ENCODE measurements at places on chromosomes 5 and 9. TPM values are rescaled to one million over a fixed set of nuclear protein-coding genes. Genes with fewer than 3 reads are reported as not detected.

Gene NEK6
- total RNA-seq, result 44.7 TPM

Gene IRX1
- total RNA-seq, result 7.9 TPM

Gene ACER2
- total RNA-seq, result 2.4 TPM

Gene PTPRD
- total RNA-seq, result 13.7 TPM

Gene PDZD2
- under 0.01 TPM for total RNA-seq

DNA sequence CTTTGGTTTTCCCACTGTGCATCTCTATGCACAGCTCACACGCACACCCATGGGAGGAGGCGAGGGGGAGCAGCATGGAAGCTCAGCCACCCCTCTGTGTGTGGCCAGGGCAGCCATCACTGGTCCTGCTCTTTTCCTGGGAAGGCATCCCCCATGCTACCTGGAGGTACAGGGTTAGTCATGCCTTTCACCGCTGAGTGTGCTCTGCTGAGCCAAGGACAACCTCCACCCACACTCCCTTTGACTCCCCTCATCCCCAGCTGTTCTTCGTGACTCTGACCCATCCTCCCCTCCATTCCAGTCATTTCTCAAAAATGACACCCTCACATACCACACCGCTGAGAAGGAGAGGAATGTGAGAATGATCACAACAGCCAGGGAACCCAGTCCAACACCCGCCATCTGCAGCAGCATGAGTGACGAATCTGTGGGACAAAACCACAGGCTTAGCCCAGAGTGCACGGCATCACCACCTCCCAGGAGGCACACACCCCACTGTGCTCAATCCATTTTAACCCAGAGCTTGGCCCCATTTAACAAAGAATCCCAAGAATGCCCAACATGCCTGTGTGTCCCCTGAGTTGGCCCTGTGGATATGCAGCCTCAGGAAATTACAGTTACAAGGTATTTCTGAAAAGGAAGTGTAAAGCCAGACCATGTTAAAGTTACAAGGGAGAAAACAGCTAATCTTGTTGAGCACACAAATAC is 133.4 kb downstream of the SUSD1 start:
- peak; percentile 100 for DNase-seq

DNA sequence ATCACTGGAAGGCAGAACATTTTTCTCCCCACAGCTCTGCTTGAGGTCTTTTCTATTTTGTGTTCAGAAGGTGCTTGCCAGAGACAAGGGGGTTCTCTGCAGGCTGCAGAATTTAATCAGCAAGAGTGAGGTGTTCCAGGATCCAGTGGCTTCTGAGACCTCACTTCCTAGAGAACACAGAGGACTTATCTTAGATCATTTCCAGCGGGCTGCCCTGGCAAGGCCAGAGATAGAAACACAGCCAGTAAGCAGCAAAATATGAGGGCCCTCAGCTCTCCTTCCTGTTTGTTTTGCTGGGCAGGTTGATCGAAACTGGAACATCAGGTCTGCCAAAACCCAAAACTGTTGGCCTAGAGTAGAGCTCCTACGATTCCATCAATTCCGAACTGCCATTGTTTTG is 187.3 kb downstream of the DIRAS2 start:
- DNase-seq, result no peak

- DNase-seq, result no peak
Measured at GRCh38 chr5:179698935-179699615, at the start of gene CANX. Gene CANX, plus strand, starts transcription at chr5:179698967. Its CDS starts 6,715 bp downstream, at chr5:179705682.

DNA sequence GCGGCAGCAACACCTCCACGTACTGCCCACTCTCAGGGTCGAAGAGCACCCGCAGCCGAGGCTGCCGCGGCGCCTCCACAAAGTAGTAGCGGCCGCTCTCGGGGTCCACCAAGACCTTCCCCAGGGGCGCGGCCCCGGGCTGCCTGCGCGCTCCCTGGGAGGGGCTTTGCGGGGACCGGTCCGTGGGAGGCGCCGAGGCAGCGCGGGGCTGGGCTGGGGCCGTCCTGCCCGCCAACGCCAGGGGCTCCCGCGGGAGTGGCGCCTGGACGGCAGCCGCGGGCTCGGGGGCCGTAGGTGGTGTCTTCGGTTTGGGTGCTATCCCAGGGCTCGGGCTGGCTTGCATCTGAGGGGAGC is 2.6 kb upstream of the MZB1 start:
- DNase-seq, result no peak

DNA sequence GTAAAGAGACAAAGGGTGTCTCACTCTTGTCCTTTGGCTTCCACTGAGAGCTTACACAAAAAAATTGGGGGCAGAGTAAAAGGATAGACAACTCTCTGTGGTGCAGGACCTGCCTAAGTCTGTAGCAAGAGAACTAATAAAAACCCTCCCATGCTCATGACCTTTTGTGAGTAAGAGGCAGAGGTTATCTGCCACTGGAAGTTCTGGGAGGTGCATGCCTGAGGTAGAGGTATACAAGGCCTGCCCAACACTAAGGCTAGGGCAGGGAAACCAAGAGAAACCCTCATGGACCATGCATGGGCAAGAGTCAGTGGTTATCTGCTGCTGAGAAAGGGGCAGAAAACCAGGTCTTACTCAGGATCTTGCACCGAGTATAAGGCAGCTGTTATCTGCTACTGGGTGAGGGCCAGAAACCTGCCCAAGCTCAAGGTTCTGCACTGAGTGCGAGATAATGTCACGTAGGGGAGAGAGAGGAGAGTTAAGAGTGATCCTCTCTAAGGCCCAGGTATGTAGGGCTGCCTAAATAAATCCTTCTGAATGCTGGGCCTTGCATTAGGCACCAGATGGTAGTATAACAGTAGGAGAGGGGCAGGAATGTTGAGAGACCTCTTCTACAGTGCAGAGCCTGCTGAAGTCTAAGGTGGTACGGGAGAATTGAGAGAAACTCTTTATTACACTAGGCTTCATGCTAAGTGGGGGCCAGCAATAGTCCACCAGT is 143.4 kb downstream of the MACROH2A1 start:
- DNase-seq, result no peak

DNA sequence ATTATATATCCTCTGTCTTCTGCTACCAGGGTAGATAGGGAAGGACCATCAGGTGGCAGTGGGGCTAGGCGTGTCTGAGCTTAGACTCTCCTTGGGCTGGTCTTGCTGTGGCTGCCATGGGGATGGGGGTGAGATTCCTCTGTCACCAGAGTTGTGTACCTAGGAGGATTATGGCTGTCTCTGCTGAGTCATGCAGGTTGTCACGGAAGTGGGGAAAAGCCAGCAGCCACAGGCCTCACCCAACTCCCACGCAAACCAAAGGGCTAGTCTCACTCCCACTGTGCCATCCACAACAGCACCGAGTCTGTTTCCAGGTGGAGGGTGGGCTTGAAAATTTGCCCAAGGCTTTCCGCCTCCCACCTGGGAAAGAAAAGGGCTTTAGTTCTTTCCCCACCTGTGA is 476.1 kb downstream of the CYLC2 start:
- no peak for DNase-seq

- no peak for DNase-seq
Measured at GRCh38 chr5:44681906-44682305, 126.8 kb upstream of the MRPS30 start.

DNA sequence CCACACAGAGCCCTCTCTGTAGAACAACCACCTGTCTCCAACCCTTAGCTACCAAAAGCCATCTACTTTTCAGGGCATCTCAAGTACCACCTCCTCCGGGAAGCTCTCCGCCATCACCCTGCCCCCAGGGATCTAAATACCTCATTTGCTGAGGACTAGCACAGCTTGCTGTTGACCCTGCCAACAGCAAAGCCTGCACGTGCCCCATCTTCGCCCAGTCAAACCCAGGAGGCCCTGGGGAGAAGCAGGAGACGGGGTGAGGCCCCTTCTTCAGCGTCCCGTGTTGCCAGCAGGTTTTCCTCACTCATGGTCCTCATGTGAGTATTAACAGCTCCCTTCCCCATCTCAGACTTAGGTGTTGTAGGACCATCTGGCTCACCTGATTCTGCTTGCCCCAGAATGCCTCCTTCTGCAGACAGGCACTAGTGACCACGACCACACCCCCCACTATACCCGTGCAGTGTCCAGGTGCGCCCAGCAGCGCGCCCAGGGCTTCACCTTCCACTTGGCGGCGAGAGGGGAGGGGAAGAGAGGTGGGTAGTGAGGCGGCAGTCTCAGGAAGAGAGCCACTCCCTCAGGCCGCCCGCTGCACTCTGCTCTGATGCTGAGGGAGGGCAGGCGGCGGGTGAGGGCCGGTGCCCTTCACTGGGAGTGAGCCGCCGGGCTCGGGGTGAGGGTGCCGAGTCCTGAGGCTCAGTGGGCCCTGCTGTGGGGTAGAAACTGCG is 11.1 kb downstream of the VAV2 start:
- no peak for DNase-seq

- DNase-seq, result peak; percentile 79
Measured at GRCh38 chr5:160466889-160467554, 45.4 kb downstream of the PTTG1 start.

- peak; percentile 87 for DNase-seq
Measured at GRCh38 chr5:38463634-38464521, 92.6 kb downstream of the LIFR start.

GRCh38 chr5:67652201-67652600 is 455.6 kb upstream of the CD180 start:
- DNase-seq, result no peak

Data from fibroblast of the aortic adventitia (primary cell).